ENCODE measurements at places on chromosomes 3 and 15.

GRCh38 chr3:73561494-73561893 lies 63.2 kb downstream of the PDZRN3 start:
- no peak for DNase-seq

- no peak for DNase-seq
These were observed 50.1 kb upstream of the MBNL1 start for GRCh38 chr3:152218602-152219001.

- no peak for DNase-seq
These were observed 52.5 kb upstream of the KCNMB2 start for GRCh38 chr3:178483704-178484103.

- DNase-seq, result no peak
These were observed 37.3 kb downstream of the ZBTB38 start for GRCh38 chr3:141405591-141405990.

- no peak for DNase-seq
These were observed 10.4 kb upstream of the ABHD17C start for GRCh38 chr15:80684697-80685096.

- no peak for DNase-seq
These were observed 957 bp downstream of the ADCY5 start for GRCh38 chr3:123447749-123448517.

- DNase-seq, result no peak
These were observed 85.2 kb upstream of the PRR23C start for GRCh38 chr3:139129892-139130291.

DNA sequence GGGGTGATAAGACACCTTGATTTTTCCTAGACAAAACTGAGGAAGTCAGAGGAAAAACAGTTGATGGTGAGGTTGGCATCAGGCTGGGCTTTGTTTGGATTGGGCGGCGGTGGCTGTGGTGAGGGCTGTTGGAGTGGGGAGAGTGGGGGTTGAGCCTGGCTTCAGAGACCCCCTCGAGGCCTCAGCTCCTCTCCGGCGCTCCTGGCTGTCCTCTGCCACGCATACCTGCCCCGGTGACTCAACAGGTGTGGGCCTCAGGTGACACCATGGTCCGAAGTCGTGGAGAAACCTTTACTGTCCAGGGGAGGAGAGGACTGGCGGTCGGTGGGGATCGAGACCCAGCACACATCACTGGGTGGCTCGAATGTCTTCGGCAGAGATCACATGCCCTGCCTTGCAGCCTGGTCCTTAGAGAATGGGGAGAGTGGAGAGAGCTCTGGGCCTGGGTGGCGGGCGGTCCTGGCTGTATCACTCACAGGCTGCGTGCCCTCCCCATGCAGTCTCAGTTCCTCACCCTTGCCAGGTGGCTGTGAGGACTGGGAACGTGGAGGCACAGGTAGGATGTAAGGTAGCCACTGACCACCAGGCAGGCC lies 2.6 kb downstream of the APBA2 start:
- DNase-seq, result no peak

GRCh38 chr3:160973067-160973809 lies 131.9 kb downstream of the B3GALNT1 start:
- DNase-seq, result no peak

GRCh38 chr3:49901366-49902339 lies 2.0 kb downstream of the MST1R start:
- no peak for DNase-seq

GRCh38 chr3:52830535-52831258 lies at the start of gene ITIH4:
TSS of gene ITIH4 (minus strand) at chr3:52830672. CDS start at chr3:52830642, 30 bp downstream.
- no peak for DNase-seq

DNA sequence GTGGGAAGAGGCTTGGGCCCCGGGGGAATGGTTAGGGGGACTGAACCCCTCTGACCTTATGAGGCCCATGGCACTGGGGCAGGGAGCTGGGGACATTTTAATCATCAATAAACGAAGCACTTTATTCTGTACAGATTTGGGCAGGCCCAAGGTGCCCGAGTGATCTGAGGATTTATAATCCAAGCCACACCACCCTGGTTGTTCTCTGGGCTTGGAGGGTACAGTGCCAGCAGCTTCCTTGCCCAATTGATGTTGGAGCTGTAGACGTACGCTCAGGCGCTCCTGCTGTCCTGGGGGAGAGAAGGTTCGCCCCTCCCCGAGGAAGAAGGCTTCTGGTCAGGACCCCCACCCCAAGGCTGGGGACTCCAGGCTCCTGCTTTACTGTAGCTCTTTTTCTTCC lies 12.5 kb downstream of the ZBTB47 start:
- DNase-seq, result no peak

DNA sequence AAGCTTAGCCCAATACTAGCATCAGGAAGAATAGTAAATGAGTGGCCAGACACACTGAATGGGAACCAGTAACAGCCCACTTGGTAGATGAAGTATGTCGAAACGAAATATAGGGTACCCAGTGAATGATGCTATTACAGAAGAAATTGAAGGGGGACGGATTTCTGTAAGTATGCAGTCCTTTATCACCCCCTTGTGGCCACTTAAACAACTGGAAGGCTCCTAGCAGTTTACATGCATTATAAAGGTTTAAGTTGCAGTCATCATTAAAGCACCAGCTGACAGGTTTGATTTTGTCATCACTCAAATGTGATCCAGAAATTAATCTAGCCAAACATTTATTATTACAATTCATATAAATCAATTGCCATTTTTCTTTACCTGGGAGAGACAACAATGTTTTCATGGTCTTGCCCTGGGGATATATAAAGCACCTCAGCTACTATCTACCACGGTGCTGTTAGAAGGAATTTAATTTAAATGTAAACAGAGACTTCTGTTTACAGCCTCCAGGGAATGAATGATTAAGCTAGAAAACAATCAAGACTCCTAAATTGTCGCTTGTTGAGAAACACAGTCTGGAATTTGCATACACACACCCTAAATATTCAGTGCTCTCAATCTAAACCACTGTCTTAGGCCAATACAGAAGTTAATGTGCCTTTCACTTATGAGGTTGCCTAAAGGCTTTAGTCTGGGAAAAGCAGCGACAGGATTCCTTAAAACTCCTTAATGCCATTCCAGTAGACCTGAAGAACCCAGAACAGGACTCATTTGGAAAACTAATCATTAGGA lies 7.8 kb downstream of the EIF1B start:
- DNase-seq, result no peak

GRCh38 chr3:10090179-10090578 lies 17.9 kb downstream of the FANCD2OS start:
- no peak for DNase-seq

GRCh38 chr3:116281313-116282143 lies 163.8 kb downstream of the LSAMP start:
- DNase-seq, result no peak

DNA sequence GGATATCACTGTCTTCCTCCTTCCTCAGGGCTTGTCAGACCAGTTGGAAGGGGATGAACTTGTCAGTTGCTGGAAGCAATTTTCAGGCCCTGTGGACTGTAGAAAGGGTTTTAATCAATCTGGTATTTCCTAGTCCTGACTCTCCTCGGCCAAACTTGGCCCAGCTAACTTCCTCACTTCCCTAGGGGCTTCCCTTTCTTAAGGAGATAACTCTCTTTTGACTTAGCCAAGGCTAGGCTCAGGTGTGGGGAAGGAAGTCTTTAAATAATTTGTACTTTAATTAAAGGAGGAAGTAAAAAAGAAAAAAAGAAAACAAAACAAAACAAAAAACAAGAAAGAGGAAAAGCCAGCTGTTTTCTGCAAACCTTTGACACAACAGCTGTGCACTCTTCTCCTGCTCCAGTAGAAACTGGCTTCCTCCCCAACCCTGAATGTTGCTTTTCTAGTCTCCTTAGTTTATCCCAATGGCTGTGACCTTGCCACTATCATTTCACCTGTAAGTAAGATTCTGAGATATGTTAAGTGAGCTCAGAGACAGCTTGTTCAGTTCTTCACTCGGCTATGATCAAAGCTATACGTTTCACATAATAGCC lies 53.0 kb upstream of the ST3GAL6 start:
- DNase-seq, result no peak

GRCh38 chr3:72489901-72490300 lies 358.3 kb downstream of the SHQ1 start:
- no peak for DNase-seq

- DNase-seq, result no peak
These were observed 245.7 kb downstream of the XXYLT1 start for GRCh38 chr3:195025056-195025883.

DNA sequence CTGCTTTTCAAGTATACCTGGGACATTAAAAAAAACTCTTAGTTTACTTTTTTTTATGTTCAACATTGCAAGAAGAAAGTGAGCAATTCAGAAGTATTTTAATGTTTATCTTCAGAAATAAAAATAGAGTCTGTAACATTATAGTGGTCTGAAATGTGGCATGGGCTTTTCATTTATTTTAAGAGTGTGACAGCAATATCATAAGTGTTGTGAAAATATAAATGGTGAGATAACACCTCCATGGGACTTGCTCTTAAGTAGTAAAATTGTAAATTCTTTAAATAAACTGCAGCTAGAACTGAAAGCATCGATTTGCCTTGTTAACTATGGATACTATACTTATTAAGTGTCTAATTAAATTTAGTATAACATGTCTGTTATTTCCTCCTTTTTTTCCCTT lies 48.8 kb upstream of the ZCWPW2 start:
- no peak for DNase-seq

DNA sequence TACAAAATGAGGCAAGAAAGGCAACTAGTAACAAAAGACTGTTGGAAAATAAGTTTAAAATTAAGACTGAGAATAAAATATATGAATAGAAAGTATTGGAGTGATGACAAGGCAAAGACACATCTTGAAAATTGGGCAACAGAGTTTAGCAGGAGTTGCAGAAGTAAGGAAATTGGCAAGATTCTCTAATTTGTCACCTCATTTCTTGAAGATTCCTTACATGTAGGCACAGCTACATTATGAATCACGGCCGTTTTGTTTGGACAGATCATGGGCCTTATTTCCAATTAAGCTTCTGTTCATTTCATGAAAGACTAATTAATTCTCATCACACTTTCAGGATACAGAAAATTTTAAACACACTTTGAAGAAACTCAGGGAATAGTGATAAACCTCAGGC lies 170.1 kb downstream of the ROBO1 start:
- no peak for DNase-seq

DNA sequence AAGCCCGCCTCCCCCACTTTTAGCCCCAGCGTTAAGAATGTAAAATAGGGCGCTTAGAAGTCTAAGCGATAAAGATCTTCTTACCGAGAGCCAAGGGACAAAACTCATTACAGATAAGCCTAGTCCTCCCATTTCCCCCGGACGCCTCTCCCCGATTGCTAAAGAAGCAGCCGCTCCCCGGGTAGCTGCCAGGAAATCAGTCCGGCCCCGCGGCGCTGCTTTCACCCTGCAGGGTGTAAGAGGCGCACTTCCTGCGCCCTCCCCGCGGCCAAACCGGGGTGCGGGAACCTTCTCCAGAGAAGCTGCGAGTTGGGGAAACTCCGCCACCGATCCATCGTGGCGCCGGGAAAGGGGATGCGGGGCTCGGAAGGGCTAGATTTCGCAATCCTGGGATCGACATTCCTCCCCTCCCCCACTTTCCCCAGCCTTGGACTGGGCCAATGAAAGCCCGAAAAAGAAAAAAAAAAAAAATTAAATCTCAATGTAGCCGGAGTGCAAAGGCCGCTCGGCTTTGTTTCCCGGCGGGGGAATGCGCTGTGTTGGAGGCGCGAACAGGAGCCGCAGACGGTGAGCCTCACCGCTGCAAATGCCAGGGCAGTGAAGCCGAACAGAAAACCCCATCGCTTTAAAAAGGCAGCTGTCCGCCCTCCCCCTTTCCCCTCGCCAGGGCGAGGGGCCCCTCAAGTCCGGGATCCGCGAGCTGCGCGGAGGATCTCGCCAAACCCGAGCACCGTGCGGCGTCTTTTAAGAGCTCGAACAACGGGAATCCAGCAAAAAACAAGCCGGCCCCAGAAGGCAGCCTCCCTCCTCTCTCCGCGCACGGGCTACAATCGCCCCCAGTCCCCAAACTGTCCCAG lies 626 bp upstream of the PTPRG start:
- no peak for DNase-seq

GRCh38 chr3:150610785-150611184 lies 7.7 kb downstream of the SELENOT start:
- no peak for DNase-seq

DNA sequence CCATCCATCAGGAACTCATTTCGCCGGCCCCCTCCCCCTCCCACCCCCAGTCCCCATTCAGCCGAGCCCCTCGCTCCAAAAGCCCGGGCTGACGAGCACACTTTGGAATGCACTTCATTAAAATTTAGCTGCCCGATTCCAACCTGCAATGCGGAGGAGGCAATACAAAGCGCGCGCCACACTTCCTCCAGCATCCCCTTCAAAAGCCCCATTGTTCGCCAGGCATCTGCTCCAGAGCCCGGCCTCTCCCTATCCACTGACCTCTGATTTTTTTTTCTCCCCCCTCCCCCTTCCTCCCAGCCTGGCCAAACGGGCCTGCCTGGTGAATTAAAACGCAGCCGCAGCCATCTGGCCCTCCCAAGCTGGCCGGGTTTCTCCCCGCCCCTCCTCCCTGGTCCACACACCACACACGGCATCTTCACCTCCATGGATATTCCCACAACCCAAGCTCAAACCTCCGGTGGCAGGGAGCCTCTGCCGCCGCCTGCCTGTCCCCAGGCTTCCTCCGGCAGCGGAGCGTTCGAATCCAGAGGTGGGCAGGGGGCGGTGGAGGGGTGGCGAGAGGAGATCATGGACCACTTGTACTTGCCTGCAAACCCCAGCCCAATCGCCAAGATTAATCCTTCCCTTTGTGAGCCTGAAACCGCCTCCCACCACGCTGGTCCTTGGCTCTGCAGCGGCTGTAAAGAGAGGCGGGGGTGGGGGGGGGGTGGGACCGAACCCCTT lies 441.3 kb downstream of the MAGI1 start:
- DNase-seq, result no peak

GRCh38 chr3:31331278-31331677 lies 201.4 kb upstream of the STT3B start:
- no peak for DNase-seq

GRCh38 chr3:30945291-30945690 lies 50.8 kb upstream of the GADL1 start:
- DNase-seq, result no peak

DNA sequence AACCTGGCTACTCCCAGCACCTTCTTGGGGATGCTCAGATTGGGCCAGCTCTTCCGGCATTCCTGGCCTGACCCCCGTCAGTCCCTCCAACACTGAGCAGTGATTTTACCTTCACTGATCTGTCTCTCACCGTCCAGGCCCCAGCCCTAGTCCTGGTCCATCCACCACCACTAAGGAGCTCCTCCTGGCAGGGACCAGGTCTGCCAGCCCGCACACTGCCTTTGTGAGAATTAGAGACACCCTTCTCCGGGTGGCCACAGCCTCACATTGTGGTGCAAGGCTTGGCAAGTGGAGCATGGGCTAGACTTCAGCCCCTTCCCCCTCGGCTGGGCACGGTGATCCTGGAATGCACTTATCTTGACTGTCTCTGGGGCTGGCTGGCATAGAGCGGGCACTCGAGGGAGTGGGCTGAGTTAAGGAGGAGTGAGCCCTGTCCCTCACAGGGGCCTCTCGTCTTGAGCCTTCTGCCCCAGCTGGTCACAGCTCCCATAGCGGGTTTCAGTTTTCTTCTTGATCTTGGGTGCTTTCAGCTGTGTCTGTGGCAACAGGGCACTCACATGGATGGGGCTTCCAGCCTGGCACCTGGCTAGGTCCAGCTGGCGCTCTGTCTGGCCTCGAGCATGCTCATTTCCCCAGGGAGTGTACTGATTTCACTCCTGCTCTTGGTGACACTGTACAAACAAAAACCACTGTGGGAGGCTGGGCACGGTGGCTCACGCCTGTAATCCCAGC lies 53.9 kb downstream of the LINGO1 start:
- no peak for DNase-seq
